ENCODE measurements at places on chromosomes 4 and X.

DNA sequence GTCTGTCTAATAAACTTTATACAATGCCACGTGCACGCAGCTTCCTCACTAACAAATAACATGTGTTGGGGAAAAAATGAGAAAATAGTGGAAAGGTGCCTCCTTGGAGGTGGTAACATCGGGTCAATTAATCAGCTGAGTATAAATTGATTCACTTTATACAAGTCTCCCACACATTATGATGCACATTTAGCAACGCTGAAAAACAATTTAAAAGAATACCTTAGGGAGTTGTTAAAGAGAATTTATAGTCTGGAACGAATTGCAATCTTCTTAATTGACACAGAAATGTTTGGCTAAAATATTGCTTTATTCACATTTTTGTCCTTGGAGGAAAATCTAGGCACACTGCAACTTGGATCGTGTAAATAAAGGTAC, 84.2 kb downstream of the HPRT1 start:
- DNase-seq, result no peak

GRCh38 chr4:3202836-3203820, 45.8 kb upstream of the MSANTD1 start:
- no peak for DNase-seq

GRCh38 chr4:3725936-3726870, 40.0 kb upstream of the ADRA2C start:
- no peak for DNase-seq

DNA sequence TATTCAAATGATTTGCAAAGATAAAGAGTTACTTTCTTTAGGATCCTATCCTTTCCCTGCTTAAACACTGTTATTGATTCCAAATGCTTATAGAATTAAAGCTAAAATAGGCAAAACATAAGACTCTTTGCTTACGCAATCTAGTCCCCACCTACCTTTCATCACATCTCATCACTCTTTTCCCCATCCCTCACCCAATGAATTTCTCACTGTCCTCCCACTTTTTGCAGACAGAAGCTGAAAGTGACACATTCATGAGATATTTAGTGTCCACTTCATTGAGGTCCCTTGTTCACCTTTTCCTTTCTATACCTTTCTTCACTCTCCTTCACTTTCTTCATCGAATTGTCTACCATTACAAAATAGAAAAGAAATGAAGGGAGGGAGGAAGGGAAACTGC, 424 bp downstream of the SATL1 start:
- DNase-seq, result peak; percentile 15

GRCh38 chr4:17616283-17616682, 1.8 kb downstream of the MED28 start:
- DNase-seq, result no peak

DNA sequence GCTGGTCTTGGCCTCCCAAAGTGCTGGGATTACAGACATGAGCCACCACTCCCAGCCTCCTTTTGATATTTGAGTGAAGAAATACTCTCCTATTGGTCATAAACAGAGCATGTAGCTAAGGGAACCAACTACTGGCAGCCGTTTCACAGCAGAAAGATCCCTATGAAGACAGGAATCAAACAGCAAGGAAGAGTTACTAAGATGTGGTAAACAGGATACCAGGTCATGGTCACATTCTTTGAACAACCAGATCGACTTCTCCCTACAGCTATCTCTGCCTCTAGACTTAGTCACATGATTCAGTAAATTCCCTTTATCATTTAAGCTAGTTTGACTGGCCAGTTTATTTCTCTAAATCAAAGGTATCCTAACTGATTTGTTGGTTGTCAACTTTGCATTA, 9.0 kb upstream of the HNRNPD start:
- DNase-seq, result no peak

GRCh38 chr4:102734116-102734515, 26.7 kb downstream of the MANBA start:
- DNase-seq, result no peak

GRCh38 chrX:149199734-149200133, 305.4 kb downstream of the IDS start:
- DNase-seq, result no peak

DNA sequence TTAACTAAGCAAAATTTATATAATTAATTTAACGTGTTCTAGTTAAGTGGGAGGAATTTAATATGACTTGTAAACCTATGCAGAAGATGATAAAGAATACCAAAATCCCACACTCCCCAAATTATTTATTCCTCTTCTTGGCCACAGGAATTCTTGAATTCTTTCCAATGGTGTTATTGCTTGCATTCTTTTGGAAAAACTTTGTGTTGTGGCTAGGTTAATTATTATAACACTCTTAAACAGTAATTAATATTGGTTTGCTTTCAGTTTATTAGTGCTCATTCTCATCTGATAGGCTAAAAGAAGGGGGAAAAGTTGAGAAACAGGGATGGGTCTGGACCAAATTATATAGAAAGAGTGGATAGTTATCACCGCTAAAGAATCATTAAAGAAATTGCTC, 141.5 kb upstream of the PABPC4L start:
- no peak for DNase-seq

- DNase-seq, result peak; percentile 68
Observed at GRCh38 chrX:149631234-149632165, at the start of gene TMEM185A. TSS of gene TMEM185A (minus strand) at chrX:149631792. CDS start at chrX:149631580, 212 bp downstream.

GRCh38 chrX:43661521-43662240, 5.6 kb downstream of the MAOA start:
- no peak for DNase-seq

GRCh38 chrX:19875050-19875431, 12.4 kb downstream of the SH3KBP1 start:
- no peak for DNase-seq

DNA sequence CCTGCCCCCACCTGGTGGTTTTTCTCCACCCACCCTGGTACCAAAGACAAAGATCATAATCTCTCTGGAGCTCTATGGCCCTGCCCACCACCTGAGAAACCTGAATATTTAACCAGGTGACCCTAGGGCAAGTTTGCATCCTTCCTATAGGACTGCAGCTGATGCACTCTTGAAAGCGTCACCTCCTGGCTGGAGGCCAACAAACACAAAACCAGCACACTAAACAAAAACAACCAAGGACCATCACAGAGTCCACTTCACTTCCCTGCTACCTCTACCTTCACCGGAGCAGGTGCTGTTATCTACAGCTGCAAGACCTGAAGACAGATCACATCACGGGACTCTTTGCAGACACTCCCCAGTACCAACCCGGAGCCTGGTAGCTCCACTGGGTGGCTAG, 296.7 kb upstream of the FGF13 start:
- no peak for DNase-seq

- DNase-seq, result no peak
Observed at GRCh38 chr4:179927473-179927872, 2315.7 kb upstream of the TENM3 start.

- peak; percentile 54 for DNase-seq
Observed at GRCh38 chrX:18983666-18984380, at the start of gene PHKA2. TSS of gene PHKA2 (minus strand) at chrX:18984114. CDS start at chrX:18983932, 182 bp downstream.

DNA sequence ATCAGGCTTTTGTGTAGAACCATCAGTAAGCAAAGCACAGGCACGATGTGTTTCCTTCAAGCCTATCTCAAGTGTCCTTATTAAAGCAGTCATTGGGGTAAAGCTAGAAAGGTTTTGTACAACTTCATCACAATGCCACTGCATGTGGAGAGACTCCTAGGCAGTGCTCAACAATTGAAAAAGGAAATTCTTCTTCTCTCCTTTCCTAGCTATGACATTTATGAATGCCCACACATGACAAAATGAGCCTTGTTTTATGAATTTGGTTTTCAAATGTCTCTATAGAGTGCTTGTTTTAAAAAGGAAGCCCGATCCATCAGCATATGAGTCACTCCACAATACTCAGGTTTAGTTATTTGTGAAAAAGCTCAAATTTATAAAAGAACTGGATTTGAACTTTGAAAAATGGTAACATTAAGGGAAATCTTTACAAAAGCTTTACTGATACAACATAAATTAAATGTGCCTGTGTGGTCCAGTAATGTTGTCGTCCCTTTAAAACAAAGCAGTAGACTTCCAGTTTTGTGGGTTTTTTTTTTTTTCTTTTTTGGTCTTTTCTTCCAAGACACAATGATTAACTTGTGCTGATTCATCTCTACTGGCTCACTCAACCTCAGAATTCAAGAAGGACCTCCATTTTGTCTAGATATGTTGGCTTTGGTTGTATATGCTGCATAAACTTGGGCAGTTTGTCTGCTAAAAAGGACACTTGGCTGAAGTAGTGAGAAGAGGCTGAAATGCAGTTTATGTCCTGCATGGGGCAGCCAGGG, 273.8 kb downstream of the GASK1B start:
- DNase-seq, result no peak

- peak; percentile 68 for DNase-seq
Observed at GRCh38 chr4:148112231-148112982, 329.8 kb downstream of the NR3C2 start.

- DNase-seq, result no peak
Observed at GRCh38 chr4:127410644-127411043, 222.1 kb upstream of the INTU start.

DNA sequence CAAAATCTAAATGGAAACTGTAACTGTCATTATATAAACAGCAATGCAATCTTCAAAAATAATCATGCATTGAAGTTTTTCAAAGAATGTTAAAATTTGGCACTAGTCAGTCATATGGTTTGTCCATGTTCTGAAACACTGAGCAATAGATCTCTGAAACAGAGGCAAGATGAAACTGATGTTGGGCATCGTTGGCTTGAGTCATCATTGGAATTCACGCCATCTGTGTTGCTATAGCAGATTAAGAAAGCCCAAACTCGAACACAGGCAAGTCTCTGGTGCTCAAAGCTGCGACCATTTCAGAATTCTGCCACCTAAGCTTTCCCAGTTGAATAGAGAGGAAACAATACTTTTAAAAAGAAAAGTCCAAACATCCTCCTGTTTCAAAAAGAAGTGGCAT, 114.1 kb upstream of the PPARGC1A start:
- DNase-seq, result peak; percentile 49

DNA sequence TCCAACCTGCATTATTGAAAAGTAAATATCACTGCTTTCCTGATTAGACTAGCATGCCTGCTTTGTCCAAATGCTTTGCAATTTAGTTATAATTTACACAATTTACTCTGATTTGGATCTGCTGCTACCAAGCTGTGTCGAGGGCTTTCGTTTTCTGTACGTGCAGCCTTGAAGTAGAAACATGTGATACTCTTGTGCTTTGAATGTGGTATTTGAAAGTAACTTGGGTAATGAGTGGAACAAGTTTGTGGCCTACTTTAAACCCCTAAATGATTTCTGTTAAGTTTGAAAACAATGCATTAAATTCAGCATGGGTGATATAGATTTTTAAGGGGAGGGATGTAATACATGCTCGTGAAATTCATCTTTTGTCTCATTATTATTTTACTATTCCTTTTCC, 240.7 kb downstream of the IQCM start:
- no peak for DNase-seq

DNA sequence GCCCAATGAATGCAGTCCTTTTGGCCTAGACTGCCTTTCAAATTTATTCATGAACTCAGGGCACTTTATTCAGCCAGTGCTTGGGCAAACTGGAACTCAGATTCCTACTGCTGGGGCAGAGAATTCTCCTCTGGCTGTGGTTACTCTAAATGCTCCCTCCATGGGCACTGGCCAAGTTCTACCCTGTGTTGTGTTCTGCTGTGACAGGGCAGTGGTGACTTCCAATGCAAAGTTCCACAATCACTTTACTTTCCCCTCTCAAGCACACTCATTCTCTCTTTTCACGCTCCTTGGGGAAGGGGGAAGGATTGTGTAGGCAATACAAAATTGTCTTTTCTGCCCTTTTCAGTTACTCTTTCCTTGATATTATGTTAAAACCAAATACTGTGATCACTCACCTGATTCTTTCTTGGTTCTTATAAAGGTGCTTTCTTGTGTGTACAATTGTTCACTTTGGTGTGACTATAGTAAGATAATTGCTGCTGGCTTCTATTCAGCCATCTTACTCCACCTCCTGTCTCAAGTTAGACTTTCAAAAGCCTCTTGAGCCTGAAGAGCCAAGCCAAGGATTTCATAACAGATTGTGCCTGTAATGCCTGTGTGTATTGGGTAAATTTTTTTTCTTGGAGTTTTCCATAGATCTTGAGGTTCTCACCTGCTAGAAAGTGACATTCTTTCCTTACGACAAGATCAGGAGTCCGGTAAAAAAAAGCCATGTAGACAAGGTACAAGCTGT, 1078.6 kb downstream of the FAM133A start:
- DNase-seq, result no peak

- DNase-seq, result no peak
Observed at GRCh38 chr4:138868562-138868961, 147.0 kb upstream of the NOCT start.

GRCh38 chr4:85399270-85399669, 75.7 kb upstream of the ARHGAP24 start:
- no peak for DNase-seq

GRCh38 chrX:46759645-46759974, 692 bp upstream of the SLC9A7 start:
- peak; percentile 52 for DNase-seq

- DNase-seq, result no peak
Observed at GRCh38 chrX:126237524-126237923, 71.4 kb upstream of the DCAF12L2 start.

DNA sequence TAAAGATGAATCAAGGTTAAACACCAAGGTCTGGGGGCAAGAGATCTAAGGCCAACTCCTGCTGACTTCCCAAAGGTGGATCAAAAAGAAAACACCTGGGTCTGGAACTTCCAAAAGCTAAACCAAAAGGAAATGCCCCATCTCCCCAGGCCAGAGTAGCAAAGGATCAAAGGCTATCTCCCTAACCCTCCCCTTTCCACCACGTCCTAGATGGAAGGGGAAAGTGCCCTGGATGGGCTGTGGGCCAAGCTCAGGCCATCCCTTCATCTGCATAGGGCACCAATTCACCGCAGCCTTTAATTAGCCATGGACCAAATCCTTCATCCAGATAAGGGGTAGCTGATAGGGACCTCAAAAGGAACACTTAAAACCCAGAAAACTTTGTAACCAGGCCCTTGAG, 100.2 kb downstream of the WDFY3 start:
- no peak for DNase-seq

GRCh38 chr4:46945062-46945461, 36.0 kb upstream of the COX7B2 start:
- DNase-seq, result no peak

DNA sequence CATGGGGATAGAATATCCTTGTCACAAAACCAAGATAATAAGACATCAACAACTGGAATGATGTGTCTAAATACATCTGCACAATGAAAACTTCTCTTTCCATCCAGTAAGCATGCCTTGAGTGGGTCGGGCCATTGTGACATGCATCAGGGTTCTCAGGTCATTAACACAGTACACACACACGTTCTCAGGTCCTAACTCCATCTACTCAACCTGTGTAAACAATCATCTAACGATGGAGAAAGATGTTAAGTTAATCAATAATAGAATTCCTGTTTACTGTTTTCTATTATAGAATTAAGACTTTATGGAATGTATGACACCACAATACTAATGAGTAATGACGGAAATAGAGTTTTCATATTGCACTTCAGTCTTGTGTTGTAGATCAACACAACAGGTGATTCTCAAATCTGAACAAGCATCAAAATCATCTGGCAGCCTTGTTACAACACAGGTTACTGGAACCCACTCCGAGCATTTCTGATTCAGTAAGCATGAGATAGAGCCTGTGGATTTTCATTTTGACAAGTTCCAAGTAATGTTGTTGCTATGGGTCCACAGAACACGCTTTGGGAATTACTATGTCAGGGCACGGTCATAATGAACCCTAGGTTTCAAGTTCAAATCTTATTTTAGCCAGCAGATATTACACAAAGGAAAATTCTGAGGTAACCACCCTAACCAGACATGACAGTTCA, 315.8 kb upstream of the TEX13C start:
- no peak for DNase-seq

GRCh38 chr4:124861761-124862160, 149.2 kb upstream of the ANKRD50 start:
- DNase-seq, result peak; percentile 80
